Activated CD4-positive, alpha-beta T cell treated with anti-CD3 and anti-CD28 coated beads, Interleukin-2, amount 10 ng/mL, durations not matched to agents 7 days and 5 days (primary cell): ENCODE measurements at places on chromosomes 3 and 15. TPM values are rescaled to one million over a fixed set of nuclear protein-coding genes. Genes with fewer than 3 reads are reported as not detected.

Gene LRRN1
- 0.46 TPM for total RNA-seq

Gene TRAT1
- 151 TPM for total RNA-seq

Gene IMPG2
- total RNA-seq, result 0.37 TPM

Gene EPHA3
- total RNA-seq, result not detected

Gene TTC21A
- 5.1 TPM for total RNA-seq

Gene TFDP2
- total RNA-seq, result 23.5 TPM

Gene COL6A5
- not detected for total RNA-seq

Gene COPS2
- total RNA-seq, result 54.8 TPM

- no peak for DNase-seq
Measured at GRCh38 chr15:42148808-42149492, 7.5 kb downstream of the PLA2G4F start.

- DNase-seq, result no peak
Measured at GRCh38 chr3:3023111-3023745, 86.9 kb downstream of the IL5RA start.

- no peak for DNase-seq
Measured at GRCh38 chr3:175224051-175224450, 364.9 kb downstream of the NAALADL2 start.

- DNase-seq, result no peak
Measured at GRCh38 chr3:155805204-155805801, 775 bp downstream of the C3orf33 start.

DNA sequence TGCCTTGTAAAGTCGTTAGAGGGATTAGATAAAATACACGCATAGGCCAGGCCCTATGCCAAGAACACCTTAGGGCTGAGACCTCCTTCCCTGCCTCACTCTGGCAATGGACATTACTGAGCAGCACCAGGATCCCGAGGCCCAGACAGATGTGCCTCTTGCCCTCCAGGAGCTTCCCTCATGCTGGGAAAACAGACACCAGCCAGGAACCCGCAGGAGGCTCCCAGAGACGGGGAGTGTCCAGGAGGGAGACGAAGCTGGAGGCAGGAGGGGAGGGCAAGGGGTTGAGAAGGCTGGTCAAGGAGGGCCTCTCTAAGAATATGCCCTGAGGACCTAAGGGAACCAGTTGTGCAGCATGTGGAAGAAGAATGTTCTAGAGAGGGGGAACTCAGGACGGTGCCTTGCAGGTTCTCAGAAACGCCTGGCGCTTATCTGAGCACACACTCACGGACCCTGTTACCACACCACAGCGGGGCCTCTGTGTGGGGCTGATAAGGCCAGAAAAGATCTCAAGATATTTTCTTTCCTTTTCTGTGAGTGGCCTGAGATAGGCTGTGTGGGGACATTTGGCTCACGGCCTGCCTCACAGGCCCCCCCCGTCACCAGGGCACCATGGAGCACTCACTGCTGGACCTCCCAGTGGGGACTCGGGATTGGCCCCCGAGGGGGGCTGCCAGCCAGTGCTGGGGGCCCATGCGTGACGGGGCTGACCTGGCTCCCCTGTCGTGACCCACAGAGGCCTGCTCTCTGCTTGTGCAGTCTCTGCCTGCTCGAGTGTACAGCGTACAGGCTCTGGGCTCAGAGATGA, 22.0 kb upstream of the CYP11A1 start:
- no peak for DNase-seq

DNA sequence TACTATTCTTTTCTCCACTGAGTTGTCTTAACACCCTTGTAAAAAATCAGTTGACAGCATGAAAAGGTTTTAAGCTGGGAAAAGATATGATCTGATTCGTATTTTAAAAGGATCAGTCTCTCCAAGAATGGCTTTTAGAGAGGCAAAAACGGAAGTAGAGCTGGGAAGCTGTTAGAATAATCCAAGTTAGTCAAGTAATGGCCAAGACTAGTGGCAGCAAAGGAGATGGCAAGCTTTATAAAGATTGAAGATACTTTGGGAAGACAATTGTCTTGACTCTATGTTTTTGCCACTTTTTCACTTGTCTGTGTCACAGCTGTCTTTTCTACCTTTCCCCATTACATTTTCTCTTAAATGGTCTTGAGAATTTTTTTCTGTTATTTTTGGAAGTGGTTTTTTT, 243.5 kb upstream of the MANF start:
- DNase-seq, result no peak

- DNase-seq, result no peak
Measured at GRCh38 chr3:33644582-33644981, 73.5 kb downstream of the CLASP2 start.

DNA sequence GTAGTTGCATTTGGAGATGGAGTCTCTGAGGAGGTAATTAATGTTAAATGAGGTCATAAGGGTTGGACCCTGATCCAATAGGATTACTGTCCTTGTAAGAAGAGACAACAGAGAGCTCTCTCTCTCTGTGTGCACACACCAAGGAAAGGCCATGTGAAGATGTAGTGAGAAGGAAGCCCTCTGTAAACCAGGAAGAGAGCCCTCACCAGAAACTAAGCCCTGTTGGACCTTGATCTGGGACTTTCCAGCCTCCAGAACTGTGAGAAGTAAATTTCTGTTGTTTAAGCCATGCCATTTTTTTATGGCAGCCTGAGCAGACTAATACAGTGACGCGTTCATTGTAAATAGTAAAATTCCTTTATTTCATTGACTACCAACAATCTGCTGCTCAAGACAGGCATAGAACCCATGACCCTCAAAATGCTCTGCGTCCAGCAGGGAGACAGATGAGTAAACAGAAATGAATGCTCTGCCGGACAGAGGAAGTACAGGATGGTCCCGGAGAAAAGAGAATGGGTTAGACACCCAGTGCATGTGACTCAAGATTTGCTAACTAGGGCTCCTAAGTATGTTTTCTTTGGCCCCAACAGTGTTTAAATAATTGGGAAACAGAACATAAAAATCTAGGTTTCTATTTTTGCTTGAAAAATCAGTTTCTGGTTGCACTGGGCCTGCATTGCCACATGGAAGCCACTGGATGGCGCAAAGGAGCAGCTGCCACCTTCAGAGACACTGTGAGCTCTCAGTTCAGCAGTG, 37.9 kb upstream of the TNFAIP8L3 start:
- DNase-seq, result no peak

GRCh38 chr15:80426316-80426715, 22.1 kb downstream of the ARNT2 start:
- no peak for DNase-seq

DNA sequence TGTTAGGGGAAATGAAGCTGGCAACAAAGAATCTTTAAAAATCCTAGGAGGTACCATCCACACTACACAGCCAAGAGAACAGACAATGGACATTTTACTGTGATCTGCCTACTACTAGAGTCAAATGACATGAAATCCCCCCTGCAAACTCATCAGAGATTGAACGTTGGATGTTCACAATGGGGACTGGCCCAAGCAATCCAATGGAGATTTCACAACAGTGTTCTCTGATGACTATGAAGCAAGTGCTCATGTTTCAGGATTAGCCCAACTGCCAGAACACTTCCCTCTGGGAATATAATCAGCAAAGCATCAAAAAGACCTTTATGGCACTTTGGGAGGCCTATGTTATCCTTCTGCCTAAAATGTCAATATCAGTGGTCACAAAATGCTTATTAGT, 97.8 kb downstream of the IGSF11 start:
- DNase-seq, result no peak

DNA sequence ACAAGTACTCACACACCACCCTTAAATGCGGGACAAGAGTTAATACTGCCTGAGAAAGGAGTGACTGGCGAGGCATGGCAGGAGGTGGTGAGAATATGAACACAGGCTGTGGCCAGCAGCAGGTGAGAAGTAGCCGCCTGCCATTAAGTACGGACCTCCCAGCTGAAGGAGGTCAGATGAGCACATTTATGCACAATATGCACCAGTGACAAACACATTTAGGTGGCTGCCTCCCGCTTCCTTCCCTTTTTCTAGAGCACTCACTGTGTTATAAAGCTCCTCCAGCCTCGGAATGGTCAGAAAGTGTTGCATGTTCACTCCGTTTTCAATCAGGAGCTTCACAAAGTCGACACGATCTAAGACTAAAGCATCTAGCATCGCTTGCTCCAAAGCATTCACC, 52.4 kb downstream of the TRPM1 start:
- no peak for DNase-seq

GRCh38 chr3:165259541-165260193, 63.5 kb upstream of the SLITRK3 start:
- DNase-seq, result no peak

DNA sequence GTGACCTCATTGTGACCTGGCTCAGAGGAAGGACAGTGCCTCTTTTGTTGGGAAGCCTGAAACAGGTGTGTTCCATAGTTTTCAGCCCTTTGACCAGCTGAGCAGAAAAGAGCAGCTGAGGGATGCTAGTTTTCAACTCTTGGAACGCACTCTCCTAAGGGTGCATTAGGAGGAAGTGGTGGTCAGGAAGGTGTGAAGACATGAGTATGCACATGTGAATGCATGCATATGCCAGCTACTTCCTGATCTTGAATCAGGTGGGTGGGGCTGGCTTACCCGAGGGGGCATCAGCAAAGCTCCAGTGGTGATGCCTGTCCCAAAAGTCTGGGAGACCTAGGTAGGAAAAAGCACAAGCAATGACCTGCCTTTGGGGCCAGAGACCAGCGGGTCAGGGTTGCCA, 23.3 kb upstream of the CEMIP start:
- no peak for DNase-seq
